ENCODE measurements at places on chromosomes 4 and X.

GRCh38 chrX:25005382-25006185 is 10.2 kb downstream of the ARX start:
- no peak for DNase-seq

GRCh38 chr4:117777721-117778120 is 256.6 kb upstream of the NDST3 start:
- no peak for DNase-seq

DNA sequence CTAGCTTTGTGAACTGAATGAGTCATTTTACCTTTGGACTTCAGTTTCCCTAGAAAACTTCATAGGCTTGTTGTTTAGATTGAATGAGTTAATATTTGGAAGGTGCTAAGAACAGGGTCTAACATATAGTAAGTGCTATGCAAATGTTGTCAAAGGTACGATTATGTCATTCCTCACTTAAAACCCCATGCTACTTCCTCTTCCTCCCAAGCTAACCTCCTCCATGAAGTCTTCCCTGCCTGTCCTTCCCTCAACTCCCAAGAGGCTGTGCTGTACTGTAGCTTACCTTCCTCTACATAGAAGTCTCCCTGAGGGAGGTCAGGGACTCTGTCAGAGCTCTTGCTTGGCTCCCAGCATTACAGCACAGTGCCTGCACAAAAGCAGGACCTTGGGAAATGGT is 103.4 kb upstream of the PJA1 start:
- no peak for DNase-seq

DNA sequence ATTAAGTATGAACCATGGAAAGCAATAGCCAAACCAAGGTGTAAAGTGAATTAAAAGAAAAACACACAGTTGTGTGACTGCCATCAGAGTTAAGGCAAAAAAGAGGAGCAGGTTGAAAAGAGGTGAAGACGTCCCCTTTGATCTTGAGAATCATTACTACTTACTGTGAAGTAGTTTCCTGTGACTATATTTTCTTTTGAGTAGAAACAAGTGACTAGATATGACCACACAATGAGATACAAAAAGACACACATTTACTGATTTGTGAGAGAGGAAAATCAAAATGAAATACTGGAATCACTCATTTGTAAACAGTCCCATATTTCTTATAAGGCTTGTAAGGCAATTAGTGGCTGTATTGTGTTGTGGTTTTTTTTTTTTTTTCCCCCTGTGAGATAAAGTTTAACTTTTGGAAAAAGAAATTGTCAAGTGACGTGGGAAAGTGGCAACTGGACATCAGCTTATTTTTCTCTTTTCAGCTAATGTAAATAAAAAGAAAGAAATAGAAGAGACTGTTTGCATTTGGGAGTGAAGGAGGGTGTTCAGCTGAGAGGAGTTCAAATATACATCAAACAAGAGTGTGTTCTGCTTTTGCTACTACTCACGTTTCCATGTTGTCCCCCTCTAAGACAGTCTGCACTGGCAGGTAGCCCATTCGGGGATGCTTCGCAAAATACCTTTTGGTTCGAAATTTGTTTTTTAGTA is 106.4 kb upstream of the FTHL17 start:
- no peak for DNase-seq

- no peak for DNase-seq
These were observed 5.0 kb downstream of the GTPBP6 start for GRCh38 chrX:313546-313945.

GRCh38 chrX:16347968-16348670 is 180.8 kb downstream of the MAGEB17 start:
- no peak for DNase-seq

DNA sequence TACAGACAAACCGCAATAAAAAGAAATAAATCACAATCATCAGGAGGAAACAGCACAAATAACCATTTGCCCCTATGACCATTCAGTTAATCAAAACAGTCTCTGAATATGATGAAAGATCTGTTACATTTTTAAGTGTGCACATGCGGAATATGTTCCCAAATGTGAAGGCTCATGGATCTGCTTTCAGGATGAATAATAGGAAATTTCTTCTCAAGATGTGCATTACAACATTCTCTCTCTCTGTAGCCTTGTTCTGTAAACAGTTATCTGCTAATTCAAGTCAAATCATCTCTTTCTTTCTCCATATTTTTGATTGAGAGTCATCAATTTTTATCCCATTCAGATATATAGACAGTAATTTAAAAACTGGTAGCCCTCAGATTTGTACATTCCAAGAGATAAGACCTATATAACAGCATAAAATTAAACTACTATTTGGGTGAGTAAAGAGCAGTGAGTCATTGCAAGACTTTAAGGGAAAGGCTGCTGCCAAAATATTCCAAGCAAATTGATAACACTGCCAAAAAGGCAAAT is 433.9 kb upstream of the ATOH1 start:
- no peak for DNase-seq

DNA sequence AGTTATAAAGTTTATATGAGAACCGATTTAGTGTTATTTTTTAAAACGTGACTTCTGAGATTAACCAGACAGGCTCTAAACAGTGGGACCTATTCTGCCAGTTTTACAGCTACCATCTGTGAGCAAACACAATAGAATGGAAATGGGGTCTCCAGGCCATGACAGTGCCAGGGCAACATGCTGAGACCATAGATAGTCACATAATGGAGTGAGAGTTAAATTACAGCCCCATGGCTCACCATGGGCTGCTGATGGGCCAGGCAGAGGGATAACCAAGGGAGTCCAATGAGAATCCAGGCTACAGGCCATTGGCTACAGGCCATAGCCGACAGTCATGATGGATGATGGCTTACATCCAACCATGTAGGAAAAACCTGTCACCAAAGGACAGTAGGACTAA is 183.5 kb upstream of the NDP start:
- DNase-seq: no peak

- DNase-seq: no peak
These were observed 354.5 kb upstream of the BOD1L1 start for GRCh38 chr4:13982010-13982409.

GRCh38 chr4:121255986-121256750 is 92.0 kb upstream of the TNIP3 start:
- peak; percentile 81 for DNase-seq

GRCh38 chr4:163077680-163078079 is 89.0 kb downstream of the NAF1 start:
- no peak for DNase-seq

- no peak for DNase-seq
These were observed 135.2 kb upstream of the EDNRA start for GRCh38 chr4:147345662-147346061.

DNA sequence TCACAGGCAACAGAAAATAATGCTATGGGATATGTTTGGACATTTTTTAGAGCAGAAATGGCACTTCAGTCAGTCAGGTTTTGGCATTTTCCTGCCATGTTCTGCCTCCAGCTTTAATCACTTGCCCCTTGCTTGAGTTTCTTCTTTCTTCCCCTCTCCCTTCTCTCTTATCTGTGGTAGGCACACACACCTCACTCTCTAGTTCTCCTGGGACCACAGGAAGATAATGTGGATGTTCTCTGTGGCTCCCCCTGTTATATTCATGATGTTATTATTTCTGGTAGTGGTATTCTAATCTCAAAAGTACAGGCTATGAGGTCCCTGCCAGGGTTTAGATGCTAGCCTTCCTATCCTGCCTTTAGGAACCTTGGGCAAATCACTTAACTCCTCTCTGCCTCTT is 5.2 kb downstream of the HADH start:
- no peak for DNase-seq

GRCh38 chr4:2728806-2729532 is 27.2 kb downstream of the TNIP2 start:
- peak; percentile 44 for DNase-seq

DNA sequence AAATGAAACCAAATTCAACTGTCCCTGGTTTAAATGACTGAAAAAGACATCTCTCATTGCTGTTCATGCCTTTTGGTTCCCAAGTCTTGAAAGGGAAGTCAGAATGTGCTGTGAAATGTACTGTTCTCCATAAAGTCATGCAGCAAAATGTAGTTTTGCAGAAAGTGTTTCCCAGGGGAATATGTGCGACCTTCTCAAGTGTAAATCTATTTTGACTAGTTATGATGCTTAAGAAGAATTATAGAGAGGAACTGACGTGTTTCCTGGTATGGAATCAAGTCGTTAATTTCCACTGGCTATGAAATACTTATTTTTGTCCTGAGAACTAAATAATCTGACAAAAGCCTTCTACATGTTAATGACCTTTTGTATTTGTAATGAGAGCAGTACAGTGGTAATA is 223.1 kb downstream of the CLCN4 start:
- no peak for DNase-seq

DNA sequence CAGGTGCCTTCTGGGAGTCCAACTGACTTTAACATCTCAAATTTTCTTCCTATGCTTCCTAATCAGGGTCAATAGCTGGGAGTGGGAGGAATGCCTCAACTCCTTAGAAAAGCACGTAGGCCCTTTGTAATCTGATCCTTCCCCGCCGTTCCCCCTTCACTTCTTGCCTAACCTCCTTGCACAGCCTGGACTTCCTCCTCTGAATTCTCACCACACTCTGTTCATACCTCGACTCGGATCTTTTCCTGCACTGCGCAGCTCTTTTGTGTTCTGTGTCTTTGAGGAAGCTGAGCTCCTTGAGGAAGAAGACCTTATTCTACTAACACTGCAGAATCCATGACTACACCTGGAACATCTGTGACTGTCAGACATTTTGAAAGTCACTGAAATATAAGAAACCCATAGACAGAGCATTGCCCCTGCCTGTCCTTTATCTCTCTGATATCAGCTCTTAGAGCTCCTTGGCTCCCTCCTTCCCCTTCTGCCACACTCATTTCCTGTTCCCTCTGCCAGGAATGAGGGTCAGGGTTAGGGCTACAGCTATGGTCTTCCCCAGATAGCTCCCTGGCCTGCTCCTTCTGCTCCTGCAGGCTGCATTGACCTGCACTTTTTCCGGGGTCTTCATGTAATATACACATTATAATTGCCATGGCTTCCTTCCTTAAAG is 140.2 kb upstream of the LDB2 start:
- DNase-seq: no peak

DNA sequence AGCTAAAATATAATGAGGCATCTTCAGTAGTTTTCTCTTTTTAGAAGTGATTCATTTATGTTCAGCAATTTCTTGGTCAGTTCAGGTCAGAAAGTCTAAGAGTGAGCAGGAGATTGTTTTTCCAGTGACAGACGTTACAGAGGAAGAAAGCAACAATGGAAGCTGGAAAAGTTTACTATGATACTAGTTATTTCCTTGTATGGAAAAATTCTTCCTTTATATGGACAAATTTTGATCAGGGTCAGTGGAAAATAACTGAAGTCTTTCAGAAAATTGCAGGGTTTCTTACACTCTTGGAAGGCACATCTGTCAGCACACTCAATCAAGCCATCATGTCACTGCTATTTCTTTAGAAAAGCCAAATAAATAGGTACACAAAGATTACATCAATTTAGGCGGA is 1120.7 kb downstream of the FAT4 start:
- DNase-seq: no peak

GRCh38 chrX:87167841-87168240 is 349.8 kb upstream of the KLHL4 start:
- DNase-seq: no peak

DNA sequence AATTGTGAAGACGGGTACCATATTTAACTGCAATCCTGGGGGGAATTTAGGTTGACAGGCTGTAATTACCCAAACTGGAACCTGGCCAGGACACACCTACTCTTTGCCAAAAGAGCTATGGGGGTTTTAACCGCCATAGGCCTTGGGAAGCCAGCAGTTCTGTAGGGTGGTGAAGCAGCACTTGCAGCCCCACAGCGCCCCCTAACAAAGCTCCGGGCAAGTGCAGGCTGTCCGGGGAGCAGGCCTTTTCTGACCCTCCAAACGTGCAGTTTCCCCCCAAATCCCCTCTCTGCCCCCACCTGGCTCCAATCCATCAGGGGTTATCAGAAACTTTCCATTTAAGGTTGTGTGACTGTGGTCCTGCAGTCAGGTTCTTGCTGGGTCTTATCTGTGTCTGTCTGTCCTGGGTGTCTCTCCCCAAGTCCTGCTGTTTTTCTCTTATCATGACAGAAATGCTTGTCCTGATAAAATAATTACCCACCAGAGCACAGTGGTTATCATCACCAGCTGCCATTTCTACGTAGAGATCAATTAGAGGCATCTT is 350.9 kb downstream of the MID1IP1 start:
- no peak for DNase-seq

GRCh38 chr4:1294424-1294823 is 4.7 kb downstream of the MAEA start:
- no peak for DNase-seq

DNA sequence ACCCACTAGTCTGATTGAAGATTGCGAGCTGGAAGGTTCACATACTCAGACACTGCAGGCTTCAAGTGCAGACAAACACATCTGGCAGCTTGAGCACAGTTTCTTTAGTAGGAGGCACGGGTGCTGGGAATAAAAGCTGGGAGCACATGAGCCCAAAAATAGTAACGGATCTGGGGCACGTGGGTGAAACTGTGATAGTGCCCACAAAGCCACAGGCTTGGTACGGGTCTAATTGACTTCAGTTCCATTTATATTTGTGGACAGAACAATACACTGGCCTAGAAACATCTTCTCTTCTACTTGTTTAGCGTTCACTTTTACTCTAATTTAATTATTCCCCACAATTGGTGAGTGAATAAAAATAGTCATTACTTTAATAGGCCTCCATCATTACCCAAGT is 2370.7 kb downstream of the PCDH7 start:
- no peak for DNase-seq

- DNase-seq: no peak
These were observed 7.8 kb downstream of the TAFAZZIN start for GRCh38 chrX:154419189-154419588.

DNA sequence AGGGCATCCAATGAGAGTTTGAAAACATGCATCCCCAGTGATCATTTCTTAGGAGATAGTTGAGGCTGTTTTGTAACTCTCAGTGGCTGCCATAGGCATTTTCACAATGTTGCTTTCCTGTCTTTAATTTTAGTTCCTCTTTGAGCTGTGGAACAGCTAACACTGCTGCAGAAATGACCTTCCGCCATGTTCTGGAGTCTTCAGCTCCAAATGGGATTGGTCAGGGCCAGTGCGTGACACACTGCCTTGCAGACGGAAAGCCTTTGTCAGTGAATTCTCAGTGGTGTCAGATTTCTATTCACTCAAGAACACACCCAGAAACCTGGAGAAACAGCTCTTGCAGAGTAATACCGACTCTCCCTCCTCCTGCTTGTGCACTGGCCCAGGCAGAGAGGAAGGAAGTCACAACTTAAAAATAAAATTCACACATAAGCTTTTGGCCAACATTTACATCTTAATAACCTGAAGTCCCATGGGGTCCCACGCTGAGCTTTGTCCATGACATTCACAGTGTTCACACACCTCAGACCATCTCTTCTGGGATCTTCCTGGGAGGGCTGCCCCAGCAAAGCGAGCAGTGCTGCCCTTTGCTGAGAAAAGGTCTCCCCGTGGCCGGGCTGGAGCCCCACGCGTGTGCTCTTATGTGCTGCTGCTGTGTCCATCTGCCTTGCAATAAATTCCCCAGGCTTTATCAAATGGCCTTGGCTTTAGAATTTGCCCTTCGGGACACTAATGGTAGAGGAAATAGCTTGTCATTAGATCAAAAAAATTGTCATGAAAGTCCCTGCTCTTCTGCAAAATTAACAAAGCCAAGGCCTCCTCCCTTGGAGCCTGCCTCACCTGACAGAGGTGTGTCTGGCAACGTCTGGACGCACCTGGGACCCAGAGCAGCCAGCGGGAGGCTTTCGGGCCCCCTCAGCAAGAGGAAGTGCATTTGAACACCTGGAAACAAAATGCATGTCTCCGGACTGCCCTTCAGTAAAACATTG is 126.8 kb downstream of the IRF2 start:
- DNase-seq: no peak
